ENCODE measurements at places on chromosomes 5 and 9.

- DNase-seq: no peak
Observed at GRCh38 chr5:142358121-142358520, 33.3 kb upstream of the SPRY4 start.

DNA sequence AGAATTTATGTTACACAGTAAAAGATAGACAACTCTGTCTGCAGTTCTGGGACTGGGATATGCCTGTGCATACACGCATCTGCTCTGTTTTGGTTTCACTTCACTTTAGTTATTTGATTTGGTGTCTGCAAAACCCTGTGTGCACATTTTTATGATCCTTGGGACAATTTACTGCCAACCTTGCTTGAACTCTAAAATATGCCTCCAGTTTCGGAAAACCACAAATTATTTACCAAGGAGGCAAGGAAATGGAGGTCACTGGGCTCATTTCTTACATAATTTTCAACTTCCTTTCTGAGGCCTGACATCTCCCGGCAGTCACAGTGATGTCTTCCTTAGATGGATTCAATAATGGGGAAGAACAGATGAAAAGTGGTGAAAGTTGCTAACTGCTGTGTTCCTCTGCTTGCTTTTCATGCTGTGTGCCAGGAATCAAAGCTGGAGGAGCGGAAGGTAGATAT is 61.2 kb upstream of the TAF11L2 start:
- peak; percentile 78 for DNase-seq

DNA sequence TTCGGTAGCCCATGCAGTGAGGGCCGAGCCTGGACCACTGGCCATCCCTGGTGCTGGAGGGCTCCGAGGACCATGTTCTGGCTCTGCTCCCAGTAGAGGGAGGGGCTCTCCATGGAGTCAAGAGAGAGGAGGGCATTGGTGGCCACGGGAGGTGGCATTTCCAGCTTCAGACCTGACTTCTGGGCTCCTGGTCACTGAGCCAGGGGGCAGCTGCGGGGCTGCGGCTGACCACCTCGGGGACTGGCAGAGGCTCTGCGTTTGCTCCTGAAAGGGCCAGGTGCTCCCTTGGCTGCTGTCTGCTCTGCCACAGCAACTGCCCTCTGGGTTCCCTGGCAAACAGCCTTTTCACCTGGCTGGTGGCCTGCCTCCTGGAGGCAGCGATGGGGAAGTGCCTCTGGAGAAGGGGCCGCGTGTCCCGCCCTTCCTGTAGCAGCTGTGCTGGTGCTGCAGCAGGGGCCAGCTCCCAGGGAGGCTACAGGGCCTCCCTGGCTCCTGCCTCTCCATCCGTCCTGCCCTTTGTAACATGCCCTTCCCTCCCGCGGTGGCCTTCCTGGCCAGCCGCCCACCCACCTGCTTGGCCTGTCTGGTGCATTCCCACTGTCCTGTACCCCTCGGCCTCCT is 144.6 kb downstream of the CACNA1B start:
- peak; percentile 52 for DNase-seq

GRCh38 chr5:31185951-31186350 is 7.5 kb upstream of the CDH6 start:
- no peak for DNase-seq

- DNase-seq: no peak
Observed at GRCh38 chr9:76921165-76921564, 15.3 kb upstream of the PRUNE2 start.

- no peak for DNase-seq
Observed at GRCh38 chr9:14277244-14277643, 36.7 kb downstream of the NFIB start.

GRCh38 chr5:149886060-149886459 is 58.5 kb downstream of the PDE6A start:
- DNase-seq: no peak

All from KBM-7 (cell line).